ENCODE measurements at places on chromosomes 2 and 18. TPM values are rescaled to one million over a fixed set of nuclear protein-coding genes. Genes with fewer than 3 reads are reported as not detected.

DNA sequence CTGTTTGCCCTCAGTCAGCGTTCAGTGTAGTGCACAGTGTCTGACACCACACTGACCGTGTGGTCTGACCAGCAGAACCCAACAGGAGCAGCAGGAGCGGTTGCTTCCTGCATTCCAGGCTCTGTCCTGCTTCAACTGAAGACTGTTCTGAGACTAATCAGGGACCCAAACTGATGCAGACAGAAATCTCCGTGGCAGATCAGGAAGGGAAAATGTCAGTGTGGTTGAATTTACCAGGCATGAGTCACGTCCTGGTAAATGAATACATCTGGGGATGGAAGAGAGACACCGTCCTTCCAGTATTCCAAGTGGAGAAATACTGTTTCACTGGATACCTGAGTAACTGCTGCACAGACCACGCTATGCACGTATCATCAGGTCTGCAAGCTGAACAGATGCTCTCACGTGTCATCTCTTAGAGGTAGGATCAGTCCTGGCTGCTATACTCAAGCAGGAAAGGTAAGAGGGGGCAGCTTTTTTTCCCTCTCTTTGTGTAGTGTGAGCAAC, 223.6 kb upstream of the EPAS1 start:
- no peaks in the 10 kb centered on the region for H3K36me3 ChIP-seq
- no peak for DNase-seq
- no peaks in the 10 kb centered on the region for H3K4me1 ChIP-seq
- H3K27me3 ChIP-seq, result no peaks in the 10 kb centered on the region
- no peak overlapping the region for H3K4me3 ChIP-seq

DNA sequence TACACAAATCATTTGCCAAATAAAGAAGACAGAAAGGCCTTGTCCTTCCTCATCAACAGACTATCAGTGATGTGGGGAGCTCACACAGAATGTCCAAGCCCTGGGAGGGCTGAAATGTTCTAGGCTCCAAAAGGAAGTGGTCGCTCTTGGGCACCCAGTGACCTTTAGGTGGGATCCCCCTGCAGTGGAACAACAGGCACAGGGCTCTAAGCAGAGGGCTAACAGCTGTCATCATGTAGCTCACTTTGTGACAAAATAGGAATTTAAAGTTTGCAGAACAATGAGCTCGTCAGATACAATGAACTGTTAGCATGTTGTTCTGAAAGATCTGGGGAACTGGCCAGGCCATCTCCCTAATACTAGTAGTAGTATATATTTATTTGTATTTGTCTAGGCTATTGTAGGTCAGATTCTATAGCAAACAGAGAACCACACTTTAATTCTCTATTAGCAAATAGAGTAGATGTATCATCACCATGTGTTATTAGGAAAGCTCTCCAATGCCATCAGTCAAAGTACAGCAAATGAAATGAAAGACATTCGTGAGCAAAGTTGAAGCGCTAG, 151.5 kb upstream of the MAP3K20 start:
- H3K4me3 ChIP-seq, result no peak overlapping the region
- no peak overlapping the region for H3K27ac ChIP-seq
- H3K27me3 ChIP-seq, result no peaks in the 10 kb centered on the region
- DNase-seq, result no peak
- no peaks in the 10 kb centered on the region for H3K4me1 ChIP-seq
- H3K36me3 ChIP-seq, result no peaks in the 10 kb centered on the region

GRCh38 chr18:13235421-13235831, 16.9 kb downstream of the LDLRAD4 start:
- no peaks in the 10 kb centered on the region for H3K4me1 ChIP-seq
- no peak overlapping the region for H3K4me3 ChIP-seq
- no peak overlapping the region for H3K27ac ChIP-seq

- H3K4me3 ChIP-seq, result no peak overlapping the region
- H3K4me1 ChIP-seq, result no peaks in the 10 kb centered on the region
- no peak for DNase-seq
- peaks cover 6% of the 10 kb centered on the region for H3K36me3 ChIP-seq
These were observed 100.4 kb upstream of the CD226 start for GRCh38 chr18:70047931-70048603.

- H3K36me3 ChIP-seq, result no peaks in the 10 kb centered on the region
- H3K4me3 ChIP-seq, result no peak overlapping the region
- no peak for DNase-seq
- H3K27me3 ChIP-seq, result no peaks in the 10 kb centered on the region
These were observed 557.1 kb upstream of the MEX3C start for GRCh38 chr18:51754566-51754965.

DNA sequence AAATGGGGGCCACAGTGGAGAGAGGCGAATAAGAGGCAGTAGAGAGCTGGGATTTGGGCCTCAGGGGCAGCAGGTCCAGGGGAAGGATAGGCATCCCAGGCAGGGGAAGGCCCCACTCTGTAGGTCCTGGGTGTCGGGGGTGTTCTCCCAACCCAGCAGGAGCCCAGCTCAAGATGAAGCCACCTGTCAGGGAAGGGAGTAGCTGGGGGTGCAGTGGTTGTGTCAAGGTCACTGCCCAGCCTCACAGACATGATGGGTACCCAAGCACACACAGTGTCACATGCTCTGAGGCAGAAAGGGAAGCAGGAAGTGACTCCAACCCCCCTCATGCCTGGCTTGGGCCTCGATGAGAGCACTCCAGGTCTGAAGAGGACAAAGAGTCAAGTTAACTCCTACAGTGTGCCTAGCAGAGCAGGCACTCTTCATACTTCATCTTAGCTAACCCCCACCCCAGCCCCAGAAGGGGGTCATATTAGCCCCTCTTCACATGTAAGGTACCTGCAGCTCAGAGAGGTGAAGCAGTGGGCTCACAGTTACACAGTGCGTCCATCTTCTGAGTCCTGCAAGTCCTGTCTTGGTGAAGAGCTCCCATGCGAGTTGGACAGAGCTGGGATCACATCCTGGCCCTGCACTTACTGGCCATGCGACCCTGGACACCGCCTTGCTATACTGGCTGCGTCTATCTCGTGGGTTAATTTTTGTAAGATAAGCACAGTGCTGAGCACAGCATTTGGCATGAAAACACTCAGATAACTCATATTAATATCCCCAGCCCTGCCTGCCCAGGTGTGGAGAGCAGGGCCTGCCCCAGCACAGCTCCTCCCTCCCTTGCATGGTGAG, 72.6 kb upstream of the DAPL1 start:
- no peak overlapping the region for H3K4me3 ChIP-seq
- H3K4me1 ChIP-seq, result no peaks in the 10 kb centered on the region
- no peak for DNase-seq
- no peaks in the 10 kb centered on the region for H3K36me3 ChIP-seq

The HOXD11 gene
- not detected for total RNA-seq

DNA sequence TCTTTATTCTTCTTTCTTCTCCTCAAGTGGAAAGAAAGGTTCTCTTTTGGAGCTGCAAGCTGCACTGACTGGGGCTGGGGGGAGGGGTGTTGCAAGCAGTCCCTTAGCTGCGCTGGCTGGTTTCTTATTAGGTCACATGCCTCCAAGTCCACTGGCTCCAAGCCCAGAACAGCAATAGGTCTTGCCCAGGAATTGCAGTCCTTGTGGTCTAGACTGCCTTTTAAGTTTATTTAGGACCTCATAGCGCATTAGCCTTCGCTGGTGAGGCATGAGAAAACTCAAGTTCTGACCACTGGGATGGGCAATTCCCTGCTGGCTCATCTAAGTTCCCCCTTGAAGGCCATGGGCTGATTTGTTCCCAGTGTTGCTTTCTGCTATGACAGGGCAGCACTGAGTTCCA, 138.6 kb upstream of the SCN7A start:
- H3K27ac ChIP-seq, result no peak overlapping the region
- no peaks in the 10 kb centered on the region for H3K27me3 ChIP-seq
- no peaks in the 10 kb centered on the region for H3K36me3 ChIP-seq
- no peak for DNase-seq

DNA sequence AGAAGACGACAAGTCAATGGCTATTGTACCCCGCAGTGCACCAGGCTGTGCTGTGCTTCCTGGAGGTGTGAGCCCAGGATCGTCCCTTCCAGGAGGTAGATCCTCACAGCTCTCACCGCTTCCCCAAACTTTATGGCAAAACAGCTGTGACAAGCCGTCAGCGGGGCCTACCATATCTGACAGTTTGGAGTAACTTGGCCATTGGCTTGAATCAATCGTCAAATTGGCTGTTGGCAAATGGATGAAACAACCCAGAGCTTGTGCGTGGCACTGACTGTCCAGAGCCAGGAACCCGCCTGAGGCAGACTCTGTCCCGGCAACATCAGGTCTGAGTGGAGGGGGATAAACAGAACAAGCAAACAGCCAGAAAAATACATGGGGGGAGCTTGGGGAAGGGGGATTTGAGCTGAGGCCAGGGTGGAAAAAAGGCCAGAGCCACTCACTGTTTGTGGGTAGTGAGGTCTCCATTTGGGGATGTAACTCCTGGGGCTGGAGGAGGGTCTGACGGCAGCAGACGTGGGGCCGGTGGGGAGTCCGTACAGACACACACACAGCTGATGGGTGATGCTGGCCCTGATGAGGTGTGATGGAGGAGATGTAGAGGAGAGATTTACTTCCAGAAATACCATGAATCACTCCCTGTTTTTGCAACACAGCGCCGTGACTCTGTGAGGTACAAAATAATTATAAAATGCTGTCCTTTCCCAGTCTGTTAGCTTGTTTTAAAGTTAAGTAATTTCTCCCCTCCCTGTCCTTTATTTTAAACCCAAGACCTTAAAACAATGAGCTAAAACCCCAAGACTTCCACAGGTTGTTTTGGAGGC, 174.8 kb downstream of the TWIST2 start:
- no peak overlapping the region for H3K4me3 ChIP-seq
- no peak for DNase-seq
- no peaks in the 10 kb centered on the region for H3K27me3 ChIP-seq
- no peaks in the 10 kb centered on the region for H3K36me3 ChIP-seq
- H3K4me1 ChIP-seq, result no peaks in the 10 kb centered on the region

- no peak overlapping the region for H3K4me3 ChIP-seq
- peaks cover 10% of the 10 kb centered on the region for H3K4me1 ChIP-seq
- H3K27me3 ChIP-seq, result no peaks in the 10 kb centered on the region
- no peak for DNase-seq
- no peak overlapping the region for H3K27ac ChIP-seq
These were observed 58.1 kb upstream of the ZC3H15 start for GRCh38 chr2:186427970-186428369.

GRCh38 chr2:65831509-65831908, 399.1 kb upstream of the SPRED2 start:
- H3K27ac ChIP-seq, result no peak overlapping the region
- H3K4me1 ChIP-seq, result no peaks in the 10 kb centered on the region
- H3K36me3 ChIP-seq, result no peaks in the 10 kb centered on the region
- no peak for DNase-seq
- no peaks in the 10 kb centered on the region for H3K27me3 ChIP-seq

GRCh38 chr2:24620936-24621335, 129.9 kb downstream of the NCOA1 start:
- no peaks in the 10 kb centered on the region for H3K36me3 ChIP-seq
- no peak for DNase-seq
- H3K27me3 ChIP-seq, result no peaks in the 10 kb centered on the region
- H3K4me3 ChIP-seq, result no peak overlapping the region

- peaks cover 7% of the 10 kb centered on the region for H3K4me1 ChIP-seq
- no peaks in the 10 kb centered on the region for H3K36me3 ChIP-seq
- H3K27me3 ChIP-seq, result no peaks in the 10 kb centered on the region
- no peak for DNase-seq
These were observed 37.7 kb upstream of the RTN4 start for GRCh38 chr2:55087936-55088335.

The PPIG gene
- total RNA-seq, result 65.7 TPM

GRCh38 chr18:50280707-50281294, 522 bp downstream of the MBD1 start:
- peak overlapping the region; percentile 90 for H3K4me3 ChIP-seq
- no peaks in the 10 kb centered on the region for H3K27me3 ChIP-seq
- peaks cover 30% of the 10 kb centered on the region for H3K4me1 ChIP-seq

- DNase-seq, result no peak
- no peaks in the 10 kb centered on the region for H3K36me3 ChIP-seq
- H3K27me3 ChIP-seq, result no peaks in the 10 kb centered on the region
- no peak overlapping the region for H3K4me3 ChIP-seq
- H3K27ac ChIP-seq, result no peak overlapping the region
These were observed 87.3 kb downstream of the PMAIP1 start for GRCh38 chr18:59987102-59987501.

GRCh38 chr18:35435401-35435800, 58.3 kb upstream of the ZNF396 start:
- DNase-seq, result no peak
- no peak overlapping the region for H3K27ac ChIP-seq
- H3K4me3 ChIP-seq, result no peak overlapping the region
- no peaks in the 10 kb centered on the region for H3K4me1 ChIP-seq
- H3K27me3 ChIP-seq, result no peaks in the 10 kb centered on the region

The SSB gene
- total RNA-seq, result 113 TPM

DNA sequence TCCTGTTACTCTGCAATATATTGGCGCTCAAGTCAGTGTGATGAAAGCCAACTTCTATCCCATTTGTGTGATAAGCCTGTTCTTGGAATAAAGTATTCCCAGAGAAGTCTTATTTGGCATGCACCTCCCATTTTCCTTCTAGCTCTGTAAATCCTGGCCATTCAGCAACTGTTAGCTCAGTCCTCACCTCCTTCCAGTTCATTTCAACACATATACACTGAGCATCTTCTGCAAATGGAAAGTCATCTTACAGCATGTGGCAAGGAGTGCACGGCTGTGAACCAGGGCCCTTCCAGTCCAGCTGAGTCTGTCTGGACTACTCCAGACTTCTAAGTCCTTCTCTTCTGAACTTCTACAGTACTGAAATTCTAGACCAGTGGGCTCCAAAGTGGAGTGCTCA, 53.1 kb downstream of the SPATS2L start:
- H3K36me3 ChIP-seq, result no peaks in the 10 kb centered on the region
- no peak for DNase-seq
- no peak overlapping the region for H3K27ac ChIP-seq
- H3K4me3 ChIP-seq, result no peak overlapping the region
- no peaks in the 10 kb centered on the region for H3K4me1 ChIP-seq

- no peak for DNase-seq
- no peak overlapping the region for H3K4me3 ChIP-seq
- no peaks in the 10 kb centered on the region for H3K27me3 ChIP-seq
- no peaks in the 10 kb centered on the region for H3K36me3 ChIP-seq
- H3K27ac ChIP-seq, result no peak overlapping the region
These were observed 25.8 kb downstream of the SANBR start for GRCh38 chr2:61091485-61091884.

DNA sequence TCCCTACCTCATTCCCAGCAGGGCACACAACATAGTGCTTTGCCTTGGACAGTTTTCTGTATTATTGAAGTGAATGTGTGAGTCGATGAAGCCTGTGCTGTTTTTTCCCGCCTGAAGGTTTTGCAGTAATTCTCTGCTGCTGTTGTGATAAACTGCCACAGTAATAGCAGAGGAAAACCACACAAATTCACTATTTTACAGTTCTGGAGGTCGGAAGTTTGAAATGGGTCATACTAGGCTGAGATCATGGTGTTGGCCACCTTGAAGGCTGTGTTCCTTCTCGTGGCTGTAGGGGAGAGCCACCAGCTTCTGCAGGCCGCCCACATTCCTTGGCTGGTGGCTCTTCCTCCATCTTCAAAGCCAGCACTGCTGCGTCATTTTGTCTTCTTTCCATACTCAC, 678 bp upstream of the SLC16A14 start:
- no peak overlapping the region for H3K4me3 ChIP-seq
- DNase-seq, result no peak
- no peak overlapping the region for H3K27ac ChIP-seq
- peaks cover 4% of the 10 kb centered on the region for H3K4me1 ChIP-seq
- peaks cover 4% of the 10 kb centered on the region for H3K27me3 ChIP-seq

GRCh38 chr2:191646163-191646902, 31.6 kb upstream of the NABP1 start:
- no peaks in the 10 kb centered on the region for H3K4me1 ChIP-seq
- no peak overlapping the region for H3K27ac ChIP-seq
- no peaks in the 10 kb centered on the region for H3K36me3 ChIP-seq
- no peak overlapping the region for H3K4me3 ChIP-seq
- no peaks in the 10 kb centered on the region for H3K27me3 ChIP-seq

The DIPK1C gene
- total RNA-seq, result not detected

Measured in CD8-positive, alpha-beta memory T cell (primary cell).